NCI-H774 (cell line): ENCODE measurements at places on chromosomes 7 and 10.

DNA sequence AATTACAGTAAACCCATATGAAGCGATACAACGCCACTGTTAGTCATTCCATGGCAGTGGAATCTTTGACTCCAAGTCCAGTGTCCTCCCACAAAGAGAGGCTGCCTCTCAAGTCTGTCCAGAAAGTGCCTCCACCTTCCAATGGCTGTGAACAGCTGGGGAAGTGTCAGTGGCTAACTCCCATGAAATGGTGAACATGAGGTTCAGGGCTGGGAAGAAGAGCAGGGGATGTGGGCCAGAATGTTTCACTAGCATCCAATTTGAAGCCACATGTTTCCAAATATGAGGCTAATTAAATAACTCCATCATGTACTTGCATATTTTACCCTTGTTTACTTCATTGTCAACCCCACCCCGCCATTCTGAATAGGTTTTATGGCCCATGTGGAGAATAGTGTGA is 53.1 kb upstream of the CHST15 start:
- no peak for DNase-seq

DNA sequence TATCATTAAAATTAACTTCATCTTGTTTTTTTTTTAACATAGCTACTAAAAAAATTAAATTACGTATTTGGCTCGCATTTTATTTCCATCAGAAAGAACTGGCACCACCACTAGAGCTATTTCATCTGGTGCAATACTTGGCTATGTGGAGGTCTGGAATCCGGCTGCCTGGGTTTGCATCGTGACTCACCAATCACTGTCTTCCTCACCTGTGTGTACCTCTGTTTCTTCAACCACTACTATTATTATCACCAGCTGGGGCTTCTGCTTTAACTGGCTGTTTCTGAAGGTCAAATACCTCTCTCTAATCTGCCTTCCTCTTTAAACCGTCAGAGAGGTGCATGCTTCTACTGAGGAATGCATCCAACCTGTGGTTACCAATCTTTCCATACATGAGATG is 6.5 kb downstream of the WDR91 start:
- DNase-seq, result no peak

DNA sequence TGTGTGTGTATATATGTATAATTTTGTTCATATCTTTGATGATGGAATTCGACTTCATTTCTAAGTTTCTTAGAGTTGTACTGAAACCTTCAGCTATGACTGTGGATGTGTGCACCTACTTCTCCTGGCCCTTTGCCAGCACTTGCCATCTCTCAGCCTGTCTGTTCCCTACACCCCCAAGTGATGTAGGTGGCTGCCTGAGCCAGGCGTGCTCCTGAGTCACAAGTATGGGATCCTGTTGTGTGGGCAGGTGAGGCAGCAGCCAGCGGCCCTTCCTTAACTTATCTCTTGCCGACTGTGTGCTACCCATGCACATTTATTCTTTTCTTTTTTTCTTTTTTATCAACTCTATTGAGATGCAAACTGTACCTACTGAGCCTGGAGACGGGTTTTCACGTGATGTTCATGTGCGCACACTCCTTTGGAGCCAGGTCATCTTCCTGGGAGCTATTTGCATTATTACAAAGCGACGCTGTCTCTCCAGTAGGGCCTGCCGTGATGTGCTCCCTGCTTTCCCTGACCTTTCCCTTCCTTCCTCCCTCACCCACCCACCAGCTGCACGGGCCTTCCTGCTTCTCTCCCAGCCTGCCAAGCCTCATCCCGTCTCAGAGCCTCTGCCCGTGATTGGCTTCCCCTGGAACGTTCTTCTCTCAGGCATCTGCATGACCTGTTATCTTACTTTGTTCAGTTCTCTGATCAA is 31.3 kb upstream of the GALNT11 start:
- DNase-seq, result no peak

- no peak for DNase-seq
Observed at GRCh38 chr7:123682690-123683089, 27.0 kb downstream of the LMOD2 start.

DNA sequence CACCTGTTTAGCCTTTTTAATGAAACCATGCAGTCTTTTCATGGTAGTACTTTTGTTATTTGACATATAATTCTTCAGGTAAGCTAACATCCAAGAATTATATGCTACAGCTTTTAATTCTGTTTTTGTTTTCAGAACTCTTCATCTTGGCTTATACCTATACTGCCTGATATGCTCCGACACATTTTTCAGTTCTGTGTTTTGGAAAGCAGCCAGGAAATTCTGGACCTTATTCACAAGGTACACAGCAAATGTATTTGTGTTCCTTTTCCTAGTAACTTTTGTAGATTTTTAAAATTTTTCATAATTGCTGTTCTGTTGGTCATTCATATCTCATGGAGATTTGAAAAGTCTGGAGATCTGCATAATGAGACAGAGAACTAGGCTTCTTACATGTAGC is 56.7 kb downstream of the BTAF1 start:
- DNase-seq, result no peak
